Small intestine (tissue), 16 donors: ENCODE measurements at places on chromosomes 16 and 17.

DNA sequence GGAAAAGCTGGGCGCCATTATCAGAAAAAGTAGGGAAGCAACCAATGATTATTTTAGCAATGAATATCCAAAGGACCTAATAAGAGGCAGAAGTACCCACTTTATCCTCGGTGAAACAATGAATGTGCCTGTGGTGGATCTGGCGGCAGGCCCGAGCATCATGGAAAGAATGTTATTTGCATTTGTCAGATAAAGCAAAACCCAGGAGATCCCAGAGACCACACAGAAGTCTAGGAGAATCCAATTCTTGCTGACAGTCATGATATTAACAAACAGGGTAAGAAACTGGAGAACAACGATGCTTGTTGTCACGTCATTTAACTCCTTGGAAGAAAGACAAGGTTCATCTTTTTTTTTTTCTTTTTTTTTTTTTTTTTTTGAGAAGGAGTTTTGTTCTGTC lies 12.0 kb upstream of the TNRC6A start:
- DNase-seq: peak; percentile 7
- no peak overlapping the region for H3K27ac ChIP-seq
- no peaks in the 10 kb centered on the region for H3K27me3 ChIP-seq

DNA sequence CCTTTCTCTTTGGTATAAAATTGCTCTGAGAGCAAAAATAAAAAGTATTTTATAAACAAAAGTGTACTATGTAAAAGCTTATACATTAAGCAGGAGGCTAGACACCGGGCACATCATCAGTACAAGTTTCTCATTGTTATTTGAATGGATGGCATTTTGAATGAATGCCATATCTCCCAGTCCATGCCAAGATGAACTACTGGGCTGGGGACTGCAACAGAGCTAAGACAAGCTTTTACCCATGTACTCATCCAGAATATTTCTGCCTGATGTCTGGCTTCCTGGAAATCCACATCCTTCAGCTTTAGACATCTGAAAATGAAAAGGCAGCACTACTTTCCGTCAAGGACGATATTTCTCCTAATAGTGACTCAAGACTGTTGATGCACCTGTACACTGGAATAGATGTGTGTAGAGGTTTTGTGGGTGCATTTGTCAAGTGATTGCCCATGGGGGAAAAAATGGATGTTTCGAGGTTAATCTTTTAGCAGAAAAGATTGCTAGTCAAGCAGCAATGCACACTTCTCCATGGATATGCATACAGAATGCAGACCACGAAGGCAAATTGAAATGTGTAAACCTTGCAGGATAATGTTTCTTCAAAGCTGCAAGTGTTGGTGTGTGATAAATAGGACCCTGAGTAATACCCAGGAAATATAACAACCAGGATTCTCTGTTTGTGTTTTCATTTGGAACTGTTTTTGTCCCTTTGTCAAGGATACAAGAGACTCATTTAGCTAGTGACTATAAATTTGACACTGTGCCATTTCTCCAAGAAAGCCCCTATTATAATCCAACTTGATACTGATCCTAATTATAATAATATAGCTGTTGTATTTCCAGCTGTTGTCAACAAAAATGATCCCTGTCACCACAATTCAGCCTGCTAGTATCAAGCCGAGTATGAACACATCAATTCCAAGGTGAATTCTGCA lies 173.8 kb downstream of the CDH8 start:
- no peak overlapping the region for H3K4me3 ChIP-seq
- no peak overlapping the region for H3K27ac ChIP-seq
- no peaks in the 10 kb centered on the region for H3K4me1 ChIP-seq
- no peak for DNase-seq
- H3K27me3 ChIP-seq: no peaks in the 10 kb centered on the region

DNA sequence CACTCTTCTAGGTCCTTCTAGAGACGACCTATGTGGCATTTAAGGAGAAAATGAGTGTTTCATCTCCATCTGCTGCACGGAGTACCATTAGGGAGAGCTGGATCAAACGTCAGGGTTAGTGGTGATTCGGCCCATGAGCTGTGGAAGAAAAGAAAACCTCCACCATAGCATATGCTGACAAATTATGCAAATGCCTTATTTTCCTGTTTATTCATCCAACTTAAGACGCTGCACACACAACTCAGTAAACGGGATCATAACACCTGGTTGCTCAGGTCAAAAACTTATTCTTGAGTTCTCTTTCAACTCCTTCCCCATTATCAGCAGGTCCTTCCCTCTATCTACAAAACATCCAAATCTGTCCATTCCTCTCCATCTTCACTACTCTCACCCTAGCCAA lies 1.3 kb upstream of the MOSMO start:
- no peaks in the 10 kb centered on the region for H3K36me3 ChIP-seq
- H3K27ac ChIP-seq: no peak overlapping the region
- no peak for DNase-seq

DNA sequence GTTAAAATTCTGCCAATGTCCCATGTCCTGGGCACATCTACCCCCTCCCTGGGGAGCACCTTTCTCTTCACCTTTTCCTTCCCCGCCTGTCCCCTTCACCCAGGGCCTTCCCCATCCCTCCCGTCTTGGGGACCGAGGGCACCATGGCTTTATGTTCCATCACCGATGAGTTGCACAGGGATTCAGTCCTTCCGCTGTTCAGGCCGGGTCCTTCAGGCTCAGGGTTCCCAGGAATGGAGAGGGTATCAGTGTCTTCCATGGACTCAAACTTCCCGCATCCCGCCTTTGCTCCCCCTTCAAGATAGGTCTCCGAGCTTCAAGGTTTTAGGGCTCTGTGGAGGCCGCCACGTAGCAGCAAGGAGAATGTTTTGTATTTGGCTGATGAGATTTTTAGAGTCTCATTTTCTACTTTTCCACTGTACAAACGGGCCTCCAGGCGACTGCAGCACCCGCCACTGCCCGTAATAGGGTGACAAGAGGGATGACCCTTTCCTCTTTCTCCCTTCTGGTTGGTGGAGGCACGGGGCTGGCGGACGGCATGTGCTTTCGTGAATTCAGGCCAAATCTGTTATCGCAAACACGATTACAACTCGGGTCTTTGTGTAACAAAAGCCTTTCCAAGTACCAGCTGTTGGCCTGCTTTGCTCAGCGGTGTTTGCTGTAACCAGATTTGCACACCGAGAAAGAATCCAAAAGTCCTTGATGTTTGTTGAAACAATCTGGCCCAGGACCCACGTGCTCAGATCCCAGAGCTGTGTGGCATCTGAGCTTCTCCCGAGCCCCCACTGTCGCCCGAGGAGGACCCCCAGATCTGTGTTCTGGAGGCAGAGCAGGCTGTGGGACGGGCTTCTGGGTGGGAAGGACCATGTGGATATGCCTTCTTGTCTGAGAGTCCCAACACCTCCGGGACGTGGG lies 236.3 kb downstream of the SEC14L1 start:
- peak overlapping the region; percentile 0 for H3K27ac ChIP-seq
- H3K36me3 ChIP-seq: no peaks in the 10 kb centered on the region
- no peak for DNase-seq
- H3K4me1 ChIP-seq: peaks cover 10% of the 10 kb centered on the region
- no peak overlapping the region for H3K4me3 ChIP-seq

- no peak overlapping the region for H3K4me3 ChIP-seq
Observed at GRCh38 chr17:27282054-27282551, 11.8 kb upstream of the WSB1 start.

DNA sequence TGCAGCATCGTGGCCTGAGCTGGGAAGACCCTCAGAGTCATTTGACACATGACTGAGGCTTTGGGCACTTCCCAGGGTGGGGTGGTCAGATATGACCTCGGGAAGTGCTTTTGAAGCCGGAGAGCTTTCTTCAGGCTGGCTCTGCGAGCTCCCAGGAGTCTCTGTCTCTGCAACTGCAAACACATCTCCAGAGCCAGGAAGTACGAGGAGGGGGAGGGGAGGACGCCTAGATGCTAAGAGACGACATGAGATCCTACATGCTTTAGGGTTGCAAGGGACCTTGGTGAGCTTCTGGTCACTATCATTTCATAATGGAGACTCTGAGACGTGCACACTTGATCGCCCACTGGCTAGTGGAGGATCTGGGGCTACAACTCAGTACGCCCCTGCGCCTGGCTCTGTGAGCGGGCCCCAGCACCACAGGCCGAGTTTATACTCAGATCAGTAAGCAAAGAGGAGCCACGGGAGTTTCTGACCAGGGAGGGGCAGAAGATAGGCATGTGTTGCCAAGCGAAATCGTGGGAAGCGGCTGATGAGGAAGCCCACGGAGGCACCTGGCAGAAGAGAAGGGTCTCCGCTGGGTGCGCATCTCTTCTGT lies 527 bp upstream of the MGAT5B start:
- H3K27me3 ChIP-seq: peaks cover 23% of the 10 kb centered on the region
- peaks cover 5% of the 10 kb centered on the region for H3K4me1 ChIP-seq
- H3K4me3 ChIP-seq: no peak overlapping the region
- DNase-seq: peak; percentile 10

DNA sequence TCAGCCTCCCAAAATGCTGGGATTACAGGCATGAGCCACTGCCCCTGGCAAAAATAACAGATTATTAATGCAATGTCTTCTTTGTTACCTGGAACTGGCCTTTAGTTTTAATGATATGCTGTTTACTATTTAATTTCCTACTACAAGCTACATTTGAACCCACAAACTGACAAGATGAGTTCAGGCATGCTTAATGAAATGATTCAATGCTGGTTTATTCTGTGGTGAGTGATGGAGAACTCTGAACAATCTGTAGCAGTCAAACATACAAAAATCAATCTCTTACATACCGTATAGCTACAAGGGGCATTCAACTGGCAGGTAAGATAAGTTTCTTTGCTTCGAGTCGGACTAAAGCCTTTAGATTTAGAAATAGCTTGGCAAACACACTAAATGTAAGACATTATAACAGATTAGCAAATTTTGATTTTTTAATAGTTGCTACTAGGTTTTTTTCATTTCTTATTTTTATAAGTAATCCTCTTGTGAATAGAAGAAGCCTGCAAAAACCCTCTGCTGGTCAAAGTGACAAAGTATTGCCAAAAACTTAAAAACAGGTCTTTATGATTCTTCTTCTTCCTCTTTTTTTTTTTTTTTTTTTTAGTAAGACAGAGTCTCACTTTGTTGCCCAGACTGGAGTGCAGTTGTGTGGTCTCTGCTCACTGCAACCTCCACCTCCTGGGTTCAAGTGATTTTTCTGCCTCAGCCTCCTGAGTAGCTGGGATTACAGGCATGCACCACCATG lies 138.5 kb downstream of the SSH2 start:
- H3K27ac ChIP-seq: no peak overlapping the region
- H3K4me1 ChIP-seq: peaks cover 8% of the 10 kb centered on the region
- no peaks in the 10 kb centered on the region for H3K27me3 ChIP-seq
- no peak overlapping the region for H3K4me3 ChIP-seq

DNA sequence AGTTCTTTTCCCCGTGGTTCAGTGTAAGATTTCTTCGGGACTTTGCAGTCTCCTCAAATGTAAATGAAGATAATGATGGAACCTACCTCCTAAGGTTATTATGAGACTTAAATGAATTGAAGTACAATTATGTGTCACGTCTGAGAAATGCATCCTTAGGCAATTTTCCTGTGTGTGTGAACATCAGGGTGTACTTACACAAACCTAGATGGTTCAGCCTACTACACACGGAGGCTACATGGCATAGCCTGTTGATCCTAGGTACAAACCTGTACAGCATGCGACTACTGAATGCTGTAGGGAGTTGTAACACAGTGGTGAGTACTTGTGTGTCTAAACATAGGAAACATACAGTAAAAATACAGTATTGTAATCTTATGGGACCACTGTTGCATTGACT lies 1.1 kb upstream of the FAM20A start:
- DNase-seq: no peak
- peaks cover 3% of the 10 kb centered on the region for H3K27me3 ChIP-seq
- no peak overlapping the region for H3K27ac ChIP-seq
- H3K36me3 ChIP-seq: no peaks in the 10 kb centered on the region
- no peak overlapping the region for H3K4me3 ChIP-seq
- H3K4me1 ChIP-seq: peaks cover 16% of the 10 kb centered on the region

DNA sequence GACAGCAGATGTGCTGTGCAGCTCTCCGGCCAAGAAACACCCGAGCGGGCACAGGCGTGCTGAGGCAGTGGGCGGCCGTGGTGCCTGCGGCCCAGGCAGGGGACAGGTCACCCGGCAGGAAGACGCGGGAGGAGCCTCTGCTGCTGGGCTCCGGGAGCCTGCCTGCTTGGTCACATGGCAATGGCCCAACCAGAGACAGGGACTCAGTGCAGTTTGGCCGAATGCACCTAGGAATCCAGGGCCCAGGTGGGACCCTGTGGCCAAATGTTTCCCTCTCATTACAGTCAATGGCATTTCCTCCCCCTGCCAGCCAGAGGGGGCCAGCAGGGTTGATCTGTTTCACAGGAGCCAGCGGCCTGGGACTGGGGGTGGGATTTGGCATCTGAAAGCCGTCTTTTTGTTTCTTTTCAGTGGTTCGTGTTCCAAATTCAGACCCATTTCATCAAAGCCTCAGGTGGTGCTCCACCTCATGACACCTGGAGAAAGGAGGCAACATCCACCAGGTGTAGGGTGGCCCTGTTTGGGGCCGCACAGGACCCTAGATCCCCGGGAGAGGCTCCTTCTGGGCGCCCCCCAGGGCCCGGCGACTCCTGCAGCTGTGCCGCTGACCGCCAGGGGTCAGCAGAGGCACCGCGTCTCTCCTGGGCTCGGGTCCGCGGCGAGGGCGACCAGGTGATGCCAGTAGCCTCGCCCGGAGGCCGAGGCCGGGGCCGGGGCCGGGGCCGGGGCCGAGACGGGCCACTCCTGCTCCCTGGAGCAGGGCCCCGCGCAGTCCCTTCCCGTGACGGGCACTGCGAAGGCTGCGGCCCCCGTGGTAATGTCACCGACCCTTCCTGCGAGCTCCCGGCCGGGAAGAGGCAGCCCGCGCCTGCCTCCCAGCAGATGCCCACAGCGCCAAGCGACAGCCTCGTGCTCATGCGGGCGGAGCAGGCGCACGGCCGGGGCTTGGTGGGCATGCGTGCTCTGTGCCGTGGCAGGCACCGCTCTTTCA lies 118.5 kb downstream of the C16orf78 start:
- H3K4me3 ChIP-seq: no peak overlapping the region
- DNase-seq: peak; percentile 55
- H3K4me1 ChIP-seq: no peaks in the 10 kb centered on the region
- no peaks in the 10 kb centered on the region for H3K36me3 ChIP-seq
- H3K27me3 ChIP-seq: no peaks in the 10 kb centered on the region
- H3K27ac ChIP-seq: no peak overlapping the region

GRCh38 chr17:76107509-76107908 lies 3.9 kb upstream of the EXOC7 start:
- H3K4me3 ChIP-seq: no peak overlapping the region
- no peaks in the 10 kb centered on the region for H3K36me3 ChIP-seq
- H3K27ac ChIP-seq: no peak overlapping the region
- peaks cover 5% of the 10 kb centered on the region for H3K4me1 ChIP-seq
- no peaks in the 10 kb centered on the region for H3K27me3 ChIP-seq

- H3K27ac ChIP-seq: no peak overlapping the region
- peak; percentile 74 for DNase-seq
- no peaks in the 10 kb centered on the region for H3K36me3 ChIP-seq
- no peaks in the 10 kb centered on the region for H3K27me3 ChIP-seq
- H3K4me1 ChIP-seq: no peaks in the 10 kb centered on the region
Observed at GRCh38 chr16:30186782-30187555, 3.6 kb downstream of the CORO1A start.

- no peak for DNase-seq
- H3K27me3 ChIP-seq: no peaks in the 10 kb centered on the region
- peaks cover 45% of the 10 kb centered on the region for H3K36me3 ChIP-seq
- no peak overlapping the region for H3K27ac ChIP-seq
- no peaks in the 10 kb centered on the region for H3K4me1 ChIP-seq
- H3K4me3 ChIP-seq: no peak overlapping the region
Observed at GRCh38 chr17:40157973-40158372, 17.6 kb downstream of the CASC3 start.
